ENCODE measurements at places on chromosomes 6 and 20. TPM values are rescaled to one million over a fixed set of nuclear protein-coding genes. Genes with fewer than 3 reads are reported as not detected.

The TFAP2C gene
- not detected for total RNA-seq

The BPIFB1 gene
- not detected for total RNA-seq

The BEND6 gene
- total RNA-seq = not detected

The PGC gene
- total RNA-seq = not detected

DNA sequence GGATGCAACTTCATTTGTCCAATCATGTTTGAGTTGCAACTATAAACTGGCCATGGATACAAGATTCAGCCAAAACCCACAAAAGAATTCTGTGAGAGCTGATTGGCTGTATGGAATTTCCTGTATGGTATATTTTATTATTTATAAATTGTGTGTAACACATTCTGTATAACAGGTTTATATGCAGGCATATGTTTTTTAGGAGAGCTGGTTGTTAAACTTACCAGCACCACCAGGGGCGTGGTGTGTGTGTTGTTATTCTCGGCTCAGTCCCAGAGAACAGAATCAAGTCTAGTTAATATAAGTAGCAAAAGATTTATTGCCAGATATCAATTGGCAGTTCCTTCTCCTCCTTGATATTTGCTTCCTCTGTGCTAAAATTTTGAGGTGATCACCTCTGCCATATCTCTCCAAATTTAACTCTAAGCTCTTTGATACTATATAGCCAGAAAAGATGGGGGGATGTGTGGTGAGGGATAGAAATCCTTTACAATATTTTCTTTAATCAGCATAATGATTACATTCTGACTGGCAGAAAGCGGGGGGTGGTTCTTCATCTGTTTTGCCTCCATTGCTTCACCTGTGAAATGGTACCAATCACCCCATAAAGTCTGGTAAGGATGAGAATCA, 22.9 kb downstream of the CNBD2 start:
- peak; percentile 15 for DNase-seq
- peaks cover 4% of the 10 kb centered on the region for H3K4me1 ChIP-seq
- H3K36me3 ChIP-seq = no peaks in the 10 kb centered on the region
- no peak overlapping the region for H3K27ac ChIP-seq

GRCh38 chr20:24829649-24830370, 119.3 kb upstream of the CST7 start:
- no peak overlapping the region for H3K27ac ChIP-seq
- no peaks in the 10 kb centered on the region for H3K36me3 ChIP-seq
- no peak for DNase-seq
- H3K4me3 ChIP-seq = no peak overlapping the region
- no peaks in the 10 kb centered on the region for H3K27me3 ChIP-seq
- no peaks in the 10 kb centered on the region for H3K4me1 ChIP-seq

- H3K27ac ChIP-seq = no peak overlapping the region
- no peak for DNase-seq
- no peaks in the 10 kb centered on the region for H3K27me3 ChIP-seq
- H3K36me3 ChIP-seq = peaks cover 4% of the 10 kb centered on the region
- H3K4me1 ChIP-seq = peaks cover 5% of the 10 kb centered on the region
These were observed 92.0 kb downstream of the JAG1 start for GRCh38 chr20:10581823-10582222.

DNA sequence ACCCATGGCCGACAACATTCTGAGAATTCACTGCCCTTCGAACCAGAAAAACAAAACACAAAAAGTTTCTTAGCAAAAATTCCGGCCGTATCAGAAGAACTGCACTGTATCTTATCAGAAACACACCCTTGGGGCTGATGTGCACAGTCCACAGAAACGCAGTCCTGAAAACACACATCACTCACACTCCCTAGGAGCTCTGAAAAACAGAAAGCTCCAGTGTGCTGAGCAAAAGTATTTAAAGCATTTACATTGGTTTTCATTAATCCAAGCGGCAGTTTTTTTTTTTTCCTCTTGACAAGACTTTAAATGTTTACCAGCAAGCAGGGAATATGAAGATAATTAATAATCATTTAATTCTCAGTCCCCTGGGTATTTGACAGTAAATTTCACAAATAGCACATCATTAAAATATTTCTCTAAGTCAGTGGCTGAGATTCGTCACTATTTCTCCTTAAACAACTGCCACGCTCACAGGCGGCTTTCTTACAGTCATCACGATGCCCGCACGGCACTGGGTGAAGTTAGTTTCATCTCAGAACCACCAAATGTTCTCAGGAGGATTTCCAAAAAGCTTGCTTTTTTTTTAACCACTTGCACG, 13.3 kb downstream of the NFATC2 start:
- peak overlapping the region; percentile 94 for H3K27ac ChIP-seq
- peaks cover 38% of the 10 kb centered on the region for H3K36me3 ChIP-seq
- H3K4me3 ChIP-seq = peak overlapping the region; percentile 84

DNA sequence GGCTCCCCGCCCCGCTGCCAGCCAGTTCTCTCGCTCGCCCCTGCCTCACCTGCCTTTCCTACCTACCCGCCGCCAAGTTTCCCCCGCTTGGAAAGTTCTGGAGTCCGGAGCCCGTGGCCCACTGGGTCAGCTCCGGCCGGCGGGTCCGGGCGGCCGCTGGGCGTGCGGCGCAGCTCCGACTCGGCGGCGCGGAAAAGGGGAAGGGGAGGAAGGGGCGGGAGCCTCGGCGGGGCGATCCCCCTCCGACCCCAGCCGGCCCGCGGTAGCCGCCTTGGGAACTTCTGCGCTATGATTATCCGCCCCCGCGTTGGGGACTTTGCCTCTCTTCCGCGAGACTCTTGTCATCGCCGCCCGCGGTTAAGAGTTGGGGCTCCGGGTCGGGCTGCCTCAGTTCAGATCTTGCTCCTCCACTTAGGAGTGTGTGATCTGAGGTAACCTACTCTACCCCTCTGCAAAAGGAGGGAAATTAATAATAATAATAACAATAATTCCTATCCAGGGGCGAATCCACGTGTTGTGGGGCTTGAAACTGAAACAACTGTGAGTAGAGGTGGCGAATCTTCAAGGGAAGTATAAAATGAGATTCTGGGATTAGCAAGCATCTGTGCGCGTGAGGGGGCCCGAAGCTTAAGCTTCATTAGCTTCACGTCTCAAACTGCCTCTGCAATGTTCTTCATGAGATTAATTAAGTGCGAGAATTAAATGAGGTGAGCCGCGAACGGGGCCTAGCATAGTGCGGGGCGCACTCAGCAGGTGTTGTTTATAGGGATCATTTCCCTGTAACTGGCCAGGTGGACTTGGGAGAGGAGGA, 30.8 kb downstream of the SF3B5 start:
- H3K4me3 ChIP-seq = peak overlapping the region; percentile 82
- peaks cover 44% of the 10 kb centered on the region for H3K4me1 ChIP-seq
- H3K27me3 ChIP-seq = no peaks in the 10 kb centered on the region
- H3K36me3 ChIP-seq = no peaks in the 10 kb centered on the region
- H3K27ac ChIP-seq = peak overlapping the region; percentile 81

- no peaks in the 10 kb centered on the region for H3K36me3 ChIP-seq
- no peak overlapping the region for H3K4me3 ChIP-seq
- no peak for DNase-seq
- H3K27me3 ChIP-seq = peaks cover 5% of the 10 kb centered on the region
- no peak overlapping the region for H3K27ac ChIP-seq
- no peaks in the 10 kb centered on the region for H3K4me1 ChIP-seq
These were observed 178.4 kb upstream of the EYA4 start for GRCh38 chr6:133062696-133063306.

- peaks cover 1% of the 10 kb centered on the region for H3K27me3 ChIP-seq
- DNase-seq = no peak
- H3K4me1 ChIP-seq = no peaks in the 10 kb centered on the region
- no peak overlapping the region for H3K27ac ChIP-seq
- H3K36me3 ChIP-seq = no peaks in the 10 kb centered on the region
These were observed 315.4 kb upstream of the CDYL start for GRCh38 chr6:4460586-4461475.

GRCh38 chr20:62445553-62446340, 18.4 kb upstream of the RBBP8NL start:
- DNase-seq = no peak
- no peak overlapping the region for H3K27ac ChIP-seq
- no peaks in the 10 kb centered on the region for H3K36me3 ChIP-seq
- H3K4me3 ChIP-seq = no peak overlapping the region
- peaks cover 3% of the 10 kb centered on the region for H3K27me3 ChIP-seq

DNA sequence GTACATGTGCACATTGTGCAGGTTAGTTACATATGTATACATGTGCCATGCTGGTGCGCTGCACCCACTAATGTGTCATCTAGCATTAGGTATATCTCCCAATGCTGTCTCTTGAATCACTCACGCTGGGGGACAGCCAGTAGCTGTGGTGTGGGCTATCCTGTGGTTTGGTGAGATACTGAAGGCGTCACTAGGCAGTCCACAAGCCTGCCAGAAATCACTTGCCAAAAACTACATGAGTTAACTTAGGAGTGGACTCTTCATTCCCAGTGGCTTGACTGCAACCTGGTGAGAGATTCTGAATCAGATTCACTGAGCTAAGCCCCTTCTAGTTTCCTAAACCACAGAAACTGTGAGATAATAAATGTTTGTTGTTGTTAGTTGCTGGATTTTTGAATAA, 191.3 kb downstream of the TSHZ2 start:
- H3K27ac ChIP-seq = no peak overlapping the region
- no peaks in the 10 kb centered on the region for H3K27me3 ChIP-seq
- H3K4me1 ChIP-seq = peaks cover 12% of the 10 kb centered on the region

DNA sequence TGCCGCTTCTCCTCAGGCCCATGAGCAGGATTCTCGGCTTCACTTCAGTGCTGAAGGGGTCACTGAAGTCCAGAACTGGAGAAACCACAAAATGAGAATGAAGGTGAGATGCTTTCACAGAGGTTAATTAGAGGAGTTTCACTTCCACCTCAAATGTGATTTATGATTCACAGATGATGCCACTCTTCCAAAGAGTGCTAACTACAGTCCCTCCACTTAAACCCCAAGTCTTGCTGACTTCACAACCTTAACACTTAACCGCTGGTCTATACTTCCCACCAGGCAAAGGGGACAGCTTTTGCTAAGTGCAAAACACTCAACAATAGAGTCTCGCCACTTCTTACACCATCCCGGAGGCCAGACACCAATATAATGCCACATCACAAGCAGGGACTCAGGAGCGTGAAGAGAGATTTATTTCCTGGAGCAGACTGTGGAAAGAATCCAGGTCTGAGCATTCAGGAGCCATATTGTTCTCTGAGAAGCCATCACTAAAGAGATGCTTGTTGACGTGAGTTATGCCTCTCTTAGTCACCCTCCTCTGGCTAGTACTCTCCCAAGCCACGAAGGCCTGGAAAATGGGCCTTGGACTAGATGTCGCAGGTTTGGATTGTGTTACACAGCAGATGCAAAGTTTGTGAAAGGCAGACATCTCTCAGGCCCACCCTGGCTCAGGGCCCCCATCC, 24.4 kb downstream of the RRAGD start:
- H3K4me3 ChIP-seq = no peak overlapping the region
- peaks cover 12% of the 10 kb centered on the region for H3K4me1 ChIP-seq
- no peak overlapping the region for H3K27ac ChIP-seq

- H3K4me3 ChIP-seq = peak within 1 kb of the TSS; percentile 79
- peaks cover 58% of the 10 kb centered on the region for H3K4me1 ChIP-seq
- no peaks in the 10 kb centered on the region for H3K36me3 ChIP-seq
These were observed at the start of gene MICA for GRCh38 chr6:31403283-31404060. Gene MICA (plus strand): TSS chr6:31403595. CDS start chr6:31403633, 38 bp downstream.

GRCh38 chr6:4967301-4968030, 36.4 kb downstream of the RPP40 start:
- H3K27ac ChIP-seq = no peak overlapping the region
- no peak overlapping the region for H3K4me3 ChIP-seq
- H3K27me3 ChIP-seq = peaks cover 3% of the 10 kb centered on the region
- H3K36me3 ChIP-seq = no peaks in the 10 kb centered on the region
- H3K4me1 ChIP-seq = no peaks in the 10 kb centered on the region
- DNase-seq = no peak

DNA sequence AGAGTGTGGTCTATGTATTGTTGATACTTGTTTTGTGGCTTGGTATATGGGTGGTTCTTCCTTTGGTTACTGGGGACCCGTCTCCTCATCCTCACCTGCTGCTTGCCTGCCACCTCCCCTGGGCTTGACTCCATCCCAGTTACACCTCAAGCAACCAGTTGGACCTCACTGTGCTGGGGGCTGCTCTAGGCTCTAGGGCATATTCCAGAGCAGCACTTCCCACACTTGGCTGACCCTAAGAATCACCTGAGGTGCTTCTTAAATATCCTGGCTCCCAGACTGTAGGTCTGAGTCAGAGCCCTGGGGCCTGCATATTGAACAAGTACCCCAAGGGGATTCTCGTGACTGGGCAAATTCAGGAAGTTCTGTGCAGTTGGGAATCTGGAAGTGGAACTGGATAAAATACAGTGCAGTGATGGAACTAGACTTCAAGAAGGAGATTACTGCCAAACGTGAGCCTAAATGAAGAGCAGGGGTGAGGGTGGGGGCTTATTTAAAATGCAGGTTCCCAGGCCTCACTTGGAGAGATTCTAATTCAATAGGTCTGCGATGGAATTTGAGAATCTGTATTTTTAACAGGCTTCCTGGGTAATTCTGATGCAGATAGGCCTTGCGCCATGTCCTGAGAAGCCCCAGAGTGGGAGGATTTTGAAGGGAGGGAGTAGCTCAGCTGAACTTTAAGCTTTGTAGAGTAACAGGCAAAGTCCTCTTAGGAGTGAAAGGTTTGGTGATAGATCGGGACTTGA, 7.6 kb downstream of the SPATS1 start:
- DNase-seq = no peak
- H3K27me3 ChIP-seq = peaks cover 10% of the 10 kb centered on the region
- no peaks in the 10 kb centered on the region for H3K36me3 ChIP-seq
- no peak overlapping the region for H3K4me3 ChIP-seq
- H3K4me1 ChIP-seq = no peaks in the 10 kb centered on the region

DNA sequence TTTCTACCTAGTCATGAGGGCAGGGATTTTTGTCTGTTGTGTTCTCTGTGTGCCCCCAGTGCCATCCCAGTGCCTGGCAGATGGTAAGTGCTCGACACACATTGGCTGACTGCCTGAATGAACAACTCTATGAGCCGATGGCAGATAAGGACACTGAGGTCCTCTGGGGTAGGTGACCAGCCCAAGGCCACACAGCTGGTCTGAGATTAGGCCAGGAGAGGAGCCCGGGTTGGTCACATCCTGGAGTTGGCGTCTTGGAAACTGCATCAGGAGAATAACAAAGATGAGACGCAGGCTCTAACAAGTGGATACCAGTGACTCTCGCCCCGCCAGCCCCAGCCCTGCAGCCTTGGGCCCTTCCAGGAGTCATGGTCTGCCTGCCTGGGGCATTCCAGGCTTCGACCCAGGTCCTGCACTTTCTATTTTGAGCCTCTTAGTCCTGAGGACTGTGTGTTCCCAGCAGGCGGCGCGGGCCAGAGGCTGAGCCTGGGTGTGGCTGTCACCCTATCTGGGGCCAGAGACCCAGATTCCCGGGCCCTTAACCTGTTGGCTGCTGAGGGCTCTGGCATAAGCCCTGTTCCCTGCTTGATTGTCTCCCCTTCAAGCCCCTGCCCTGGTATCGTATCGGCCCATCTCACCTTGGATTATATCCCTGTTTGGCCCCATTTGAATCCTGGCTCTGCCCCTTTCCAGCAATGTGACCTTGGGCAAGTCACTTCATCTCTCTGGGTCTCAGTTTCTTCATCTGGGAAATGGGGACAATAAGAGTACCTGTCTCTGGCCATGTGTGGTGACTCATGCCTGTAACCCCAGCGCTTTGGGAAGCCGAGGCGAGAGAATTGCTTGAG, 88.3 kb downstream of the CEBPB start:
- H3K4me1 ChIP-seq = peaks cover 6% of the 10 kb centered on the region
- no peak overlapping the region for H3K27ac ChIP-seq
- peaks cover 4% of the 10 kb centered on the region for H3K27me3 ChIP-seq
- H3K36me3 ChIP-seq = no peaks in the 10 kb centered on the region
- no peak for DNase-seq

Measured in activated CD4-positive, alpha-beta memory T cell treated with anti-CD3 and anti-CD28 coated beads for 36 hours (primary cell).